ENCODE measurements at places on chromosomes 5 and 9.

DNA sequence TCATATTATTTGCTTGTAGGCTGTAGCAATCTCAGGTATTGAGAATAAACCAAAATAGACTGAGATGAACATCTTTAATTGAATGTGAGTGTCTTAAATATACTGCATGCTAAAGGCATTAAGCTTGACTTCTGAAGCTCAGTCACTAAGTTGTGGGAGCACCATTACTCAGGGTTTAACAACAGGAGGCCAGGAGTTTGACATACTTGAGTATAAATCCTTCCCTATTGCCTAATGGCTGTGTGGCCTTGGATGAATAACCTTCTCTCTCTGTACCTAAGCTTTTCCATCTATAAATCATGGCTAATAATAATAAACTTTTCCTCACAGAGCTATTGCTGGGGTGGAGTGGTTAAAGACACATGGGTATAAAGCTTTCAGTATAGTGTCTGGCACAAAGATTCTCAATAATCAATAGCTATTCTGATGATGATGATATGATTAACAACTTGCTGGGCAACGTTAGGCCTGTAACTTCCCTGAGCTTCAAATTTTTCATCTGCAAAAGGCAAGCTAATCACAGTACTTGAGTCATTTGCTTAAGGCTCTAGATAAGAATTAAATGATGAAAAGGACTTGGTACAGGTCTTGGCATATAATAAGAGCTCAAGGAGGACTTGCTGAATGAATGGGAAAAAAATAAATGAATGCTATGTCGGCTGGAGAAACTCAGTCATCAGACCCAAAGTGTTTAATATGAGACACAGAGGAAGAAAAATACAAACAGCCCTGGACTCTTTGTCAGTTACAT lies 174.0 kb upstream of the IL12B start:
- no peak for DNase-seq

- DNase-seq: no peak
Measured at GRCh38 chr9:108672475-108673190, 183.2 kb downstream of the ACTL7B start.

DNA sequence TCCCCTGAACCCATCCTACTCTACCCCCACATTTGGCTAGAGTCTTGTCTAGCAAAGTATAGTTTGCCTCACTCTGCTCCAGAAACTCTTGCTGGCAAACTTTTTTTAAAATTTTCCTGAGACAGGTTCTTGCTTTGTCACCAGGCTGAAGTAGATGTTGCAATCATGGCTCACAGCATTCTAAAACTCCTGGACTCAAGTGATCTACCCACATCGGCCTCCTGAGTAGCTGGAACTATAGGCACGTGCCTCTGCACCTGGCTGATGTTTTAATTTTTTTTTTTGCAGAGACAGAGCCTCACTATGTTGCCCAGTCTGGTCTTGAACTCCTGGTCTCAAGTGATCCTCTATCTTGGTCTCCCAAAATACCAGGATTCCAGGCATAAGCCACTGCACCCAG lies 175.8 kb upstream of the FBXL17 start:
- DNase-seq: no peak

- no peak for DNase-seq
Measured at GRCh38 chr5:139644646-139645429, 3.3 kb upstream of the CXXC5 start.
